ENCODE measurements at places on chromosomes 2 and 18.

GRCh38 chr2:121211251-121211650 lies 73.8 kb downstream of the TFCP2L1 start:
- no peak for DNase-seq

DNA sequence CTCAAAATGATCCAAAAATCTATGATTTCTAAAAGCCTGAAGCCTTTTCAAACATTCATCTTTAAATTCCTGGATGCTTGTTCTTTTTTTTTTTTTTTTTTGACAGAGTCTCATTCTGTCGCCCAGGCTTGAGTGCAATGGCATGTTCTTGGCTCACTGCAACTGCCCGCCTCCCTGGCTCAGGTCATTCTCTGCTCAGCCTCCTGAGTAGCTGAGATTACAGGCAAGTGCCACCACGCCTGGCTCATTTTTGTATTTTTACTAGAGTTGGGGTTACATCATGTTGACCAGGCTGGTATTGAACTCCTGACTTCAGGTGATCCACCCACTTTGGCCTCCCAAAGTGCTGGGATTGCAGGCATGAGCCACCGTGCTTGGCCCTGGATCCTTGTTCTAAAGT lies 649.5 kb downstream of the XIRP2 start:
- no peak for DNase-seq

GRCh38 chr18:43826215-43826614 lies 548.9 kb upstream of the SYT4 start:
- no peak for DNase-seq

DNA sequence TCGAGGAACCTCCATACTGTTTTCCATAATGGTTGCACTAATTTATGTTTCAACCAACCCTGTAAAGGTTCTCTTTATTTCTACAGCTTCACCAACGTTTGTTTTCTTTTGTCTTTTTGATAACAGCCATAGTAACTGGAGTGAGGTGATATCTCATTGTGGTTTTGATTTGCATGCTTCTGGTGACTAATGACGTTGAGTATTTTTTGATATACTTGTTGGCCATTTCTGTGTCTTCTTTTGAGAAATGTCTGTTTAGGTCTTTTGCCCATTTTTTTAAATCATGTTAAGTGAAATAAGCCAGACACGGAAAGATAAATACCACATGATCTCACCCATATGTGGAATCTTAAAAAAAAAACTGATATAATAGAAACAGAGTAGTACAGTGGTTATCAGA lies 74.8 kb upstream of the SMIM21 start:
- DNase-seq, result no peak

DNA sequence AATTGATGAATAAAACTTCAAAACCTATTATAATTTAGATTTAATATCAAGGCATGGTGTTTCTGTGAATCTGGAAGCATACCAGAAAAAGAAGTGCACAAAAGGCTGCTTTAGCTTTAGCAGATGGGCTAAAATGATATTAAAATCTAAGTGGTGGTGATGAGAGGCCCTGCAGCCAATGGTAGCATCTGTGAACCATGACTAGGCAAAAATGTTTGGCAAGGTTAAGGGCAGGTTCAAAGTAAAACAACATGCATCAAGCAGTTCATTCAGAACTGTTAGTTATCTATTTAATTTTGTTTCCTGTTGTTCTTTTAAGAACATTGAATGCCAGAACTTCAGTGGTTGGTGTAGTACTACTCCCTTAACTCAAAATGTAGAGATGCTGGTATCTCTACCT lies 1736.9 kb upstream of the CELF4 start:
- DNase-seq, result no peak

DNA sequence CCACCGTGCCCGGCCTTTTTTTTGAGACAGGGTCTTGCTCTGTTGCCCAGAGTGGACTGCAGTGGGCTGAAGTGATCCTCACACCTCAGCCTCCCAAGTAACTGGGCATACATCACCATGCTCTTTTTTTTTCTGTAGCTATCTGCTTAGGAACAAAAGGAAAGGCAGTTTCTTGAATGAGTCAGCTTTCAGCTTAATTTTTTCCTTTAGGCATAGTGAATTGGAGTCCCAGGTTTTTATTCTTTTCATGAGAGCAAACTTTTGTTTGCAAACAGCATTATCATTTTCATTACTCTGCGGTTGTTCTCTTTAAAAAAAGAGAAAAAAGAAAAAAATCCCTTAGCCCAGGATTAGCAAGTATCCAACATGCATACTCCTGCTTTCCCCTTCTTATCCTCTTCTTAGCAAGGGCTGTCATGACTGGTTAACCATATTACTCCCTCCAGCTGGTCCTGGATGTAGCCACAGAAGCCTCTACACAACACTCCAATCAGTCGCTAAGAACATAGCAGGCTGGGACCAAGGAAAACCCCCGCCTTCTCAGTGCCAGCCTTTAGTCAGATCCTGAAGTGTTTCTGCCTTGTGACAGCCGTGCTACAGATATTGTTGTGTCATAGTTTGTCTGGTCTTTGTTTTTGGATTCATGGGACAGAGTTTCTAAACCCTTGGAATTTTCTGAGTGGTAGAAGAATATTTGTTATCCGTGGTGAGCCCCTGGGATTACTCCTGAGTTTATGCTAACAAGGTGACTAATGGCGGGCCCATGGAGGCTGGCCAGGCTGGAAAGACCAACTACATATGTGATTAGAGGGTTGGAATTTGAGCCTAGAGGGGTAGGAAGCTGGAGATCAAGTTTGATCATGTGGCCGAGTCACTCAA lies 23.3 kb upstream of the ST3GAL5 start:
- DNase-seq, result no peak

DNA sequence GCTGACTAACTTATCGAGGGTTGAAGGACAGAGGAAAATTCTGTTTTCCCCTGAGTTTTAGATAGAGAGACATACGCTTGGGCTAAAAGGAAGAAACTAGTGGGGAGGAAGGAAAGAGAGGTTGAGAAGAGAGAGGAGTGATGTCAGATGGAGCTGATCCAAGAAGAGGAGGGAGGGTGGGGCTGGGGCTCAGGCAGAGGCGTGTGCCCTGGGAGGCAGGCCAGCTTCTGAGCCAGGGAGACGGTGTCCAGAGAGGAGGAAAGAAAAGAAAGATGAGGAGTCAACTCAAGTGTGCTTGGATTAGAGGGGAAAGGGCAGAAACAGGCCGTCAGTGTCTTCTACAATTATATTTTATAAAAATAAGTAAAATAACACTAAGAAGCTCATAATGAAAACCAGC lies 56.2 kb downstream of the EMILIN2 start:
- DNase-seq, result no peak

GRCh38 chr2:20190876-20191713 lies 33.8 kb downstream of the SDC1 start:
- no peak for DNase-seq

- no peak for DNase-seq
Measured at GRCh38 chr2:59047373-59047995, 806.4 kb upstream of the FANCL start.

DNA sequence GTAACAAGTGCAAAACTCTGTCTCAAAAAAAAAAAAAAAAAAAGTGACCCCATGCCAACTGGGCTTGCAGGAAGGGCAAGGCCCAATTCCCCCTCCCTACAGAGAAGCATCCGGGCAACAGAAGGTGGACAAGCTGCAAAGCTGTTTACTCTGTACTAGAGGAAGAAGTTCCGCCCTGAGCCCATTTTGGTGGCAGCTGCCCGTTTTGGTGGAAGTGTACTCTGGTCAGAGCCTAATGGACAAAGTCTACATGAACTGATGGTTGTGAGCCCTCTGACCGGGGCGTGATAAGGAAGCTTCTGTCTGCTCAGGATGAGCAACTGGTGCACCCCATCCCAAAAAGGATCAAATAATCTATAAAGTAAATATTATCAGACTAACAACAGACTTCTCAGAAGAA lies 65.0 kb downstream of the TRAPPC8 start:
- DNase-seq, result no peak

DNA sequence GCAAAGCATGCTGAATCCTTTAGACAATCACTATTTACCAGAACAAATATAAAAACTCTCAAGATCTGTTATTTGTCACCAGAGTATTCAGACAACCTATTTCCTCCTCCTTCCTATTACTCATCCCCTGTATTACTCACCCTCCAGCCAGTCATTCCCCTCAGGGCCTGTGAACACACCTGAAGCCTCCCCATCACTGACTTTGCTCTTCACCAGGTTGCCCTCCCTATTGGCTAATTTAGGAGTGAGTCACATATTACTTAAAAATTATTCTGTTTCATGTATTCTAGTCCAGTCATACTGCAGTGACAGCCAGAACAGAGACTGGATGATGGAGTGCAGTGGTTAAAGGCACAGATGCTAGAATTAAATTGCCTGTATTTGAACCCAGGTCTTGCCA lies 3.7 kb upstream of the ATG16L1 start:
- DNase-seq, result peak; percentile 66

Data from stimulated activated CD8-positive, alpha-beta memory T cell treated with anti-CD3 and anti-CD28 coated beads, Interleukin-4, amount 100 ng/mL, for 48 hours (primary cell).